ENCODE measurements at places on chromosomes 6 and 20.

- DNase-seq = peak; percentile 38
Measured at GRCh38 chr6:25889877-25890853, 16.1 kb upstream of the SLC17A3 start.

GRCh38 chr20:58718121-58718563 is 25.5 kb downstream of the NPEPL1 start:
- no peak for DNase-seq

GRCh38 chr6:164832410-164832809 is 477.0 kb downstream of the C6orf118 start:
- DNase-seq = no peak

DNA sequence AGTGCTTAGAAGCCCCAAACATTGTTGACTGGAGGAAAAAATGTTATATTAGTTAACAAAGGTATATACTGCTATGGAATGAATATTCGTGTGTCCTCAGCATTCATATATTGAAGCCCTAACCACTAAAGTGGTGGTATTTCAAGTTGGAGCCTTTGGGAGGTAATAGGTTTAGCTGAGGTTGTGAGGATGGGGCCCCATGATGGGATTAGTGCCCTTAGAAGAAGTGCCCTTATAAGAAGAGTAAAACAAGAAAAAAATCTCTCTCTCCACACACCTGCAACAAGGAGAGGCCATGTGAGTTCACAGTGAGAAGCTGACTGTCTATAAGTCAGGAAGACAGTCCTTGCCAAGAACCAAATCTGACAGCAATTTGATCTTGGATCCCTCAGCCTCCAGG is 761.7 kb upstream of the FLRT3 start:
- DNase-seq = no peak

DNA sequence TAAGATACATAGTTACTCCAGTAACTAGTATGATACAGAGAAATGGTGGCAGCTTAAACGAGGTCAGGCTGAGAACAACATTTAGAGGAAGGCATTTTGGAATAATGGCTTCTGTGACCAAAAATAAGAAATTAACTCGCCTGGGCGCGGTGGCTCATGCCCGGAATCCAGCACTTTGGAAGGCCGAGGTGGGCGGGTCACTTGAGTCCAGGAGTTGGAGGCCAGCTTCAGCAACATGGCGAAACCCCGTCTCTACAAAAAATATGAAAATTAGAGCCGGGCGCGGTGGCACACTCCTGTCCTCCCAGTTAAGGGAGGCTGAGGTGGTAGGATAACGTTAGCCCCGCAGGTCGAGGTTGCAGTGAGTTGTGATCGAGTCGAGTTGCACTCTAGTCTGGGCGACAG is 1.8 kb downstream of the IGF2R start:
- DNase-seq = no peak

GRCh38 chr6:113594726-113595125 is 262.4 kb upstream of the MARCKS start:
- no peak for DNase-seq

DNA sequence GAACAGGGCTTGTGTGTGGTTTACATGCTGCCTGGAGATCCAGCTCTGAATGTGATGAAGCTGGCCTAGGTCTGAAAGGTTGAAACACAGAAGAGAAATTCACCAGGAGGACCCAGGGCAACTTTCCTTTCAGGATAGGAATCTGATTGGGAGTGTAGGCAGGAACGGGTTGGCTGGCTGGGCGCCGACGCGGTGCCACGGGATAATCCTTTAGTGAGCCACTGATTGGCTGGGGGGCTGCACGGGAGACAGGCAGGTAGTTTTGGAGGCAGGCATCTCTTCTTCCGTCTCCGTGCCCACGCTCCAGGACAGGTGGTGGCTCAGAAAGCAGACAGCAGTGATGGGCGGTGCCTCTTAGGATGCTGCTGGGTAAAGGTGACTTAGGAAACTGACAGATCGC is 294.6 kb downstream of the CDH4 start:
- DNase-seq = no peak

- no peak for DNase-seq
Measured at GRCh38 chr6:154139892-154140291, 100.9 kb downstream of the OPRM1 start.

DNA sequence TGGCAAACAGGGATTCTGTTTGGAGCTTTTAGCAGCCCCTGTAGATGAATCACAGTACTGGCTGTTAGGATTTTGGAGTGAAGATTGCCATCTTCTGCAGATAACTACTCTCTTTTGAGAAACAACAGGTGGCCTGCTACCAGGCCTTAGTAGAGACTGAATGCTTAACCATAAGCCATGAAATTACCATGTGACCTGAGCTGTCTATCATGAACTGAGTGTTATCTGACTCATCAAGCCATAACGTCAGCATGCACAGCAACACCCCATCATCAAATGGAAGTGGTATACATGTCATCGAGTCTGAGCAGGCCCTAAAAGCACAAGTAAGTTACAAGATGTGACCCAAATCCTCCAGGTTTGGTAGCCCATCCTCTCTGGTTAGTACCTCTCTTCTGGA is 132.6 kb downstream of the GPR63 start:
- DNase-seq = peak; percentile 2

GRCh38 chr6:112409311-112409710 is 62.2 kb downstream of the RFPL4B start:
- no peak for DNase-seq

DNA sequence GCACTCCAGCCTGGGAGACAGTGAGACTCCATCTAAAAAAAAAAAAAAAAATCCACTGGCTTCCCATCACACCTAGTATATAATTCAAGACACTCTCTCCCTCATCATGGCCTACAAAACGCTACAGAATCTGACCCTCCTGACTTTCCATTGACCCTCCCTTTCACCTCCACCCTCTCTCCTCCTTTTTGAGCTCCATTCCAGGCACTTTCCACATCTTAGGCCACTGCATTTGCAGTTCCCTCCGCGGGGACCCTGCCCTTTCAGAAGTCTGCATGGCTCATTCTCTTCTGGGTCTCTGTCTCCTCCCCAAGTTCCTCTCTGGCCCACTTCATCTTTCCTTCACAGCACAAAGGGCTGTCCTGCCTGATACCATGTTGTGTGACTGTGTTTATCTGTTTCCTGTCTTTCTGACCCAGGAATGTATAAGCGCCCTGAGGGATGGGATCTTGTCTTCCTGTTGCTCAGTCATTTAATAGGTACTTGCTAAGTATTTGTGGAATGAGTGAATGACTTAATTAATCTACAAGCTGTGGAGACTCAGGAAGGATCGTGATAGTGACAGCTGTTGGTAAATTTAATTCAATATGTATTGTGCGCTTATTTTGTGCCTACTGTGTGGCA is 35.2 kb downstream of the NCR2 start:
- no peak for DNase-seq

GRCh38 chr6:163180874-163181541 is 233.5 kb upstream of the QKI start:
- DNase-seq = peak; percentile 89

DNA sequence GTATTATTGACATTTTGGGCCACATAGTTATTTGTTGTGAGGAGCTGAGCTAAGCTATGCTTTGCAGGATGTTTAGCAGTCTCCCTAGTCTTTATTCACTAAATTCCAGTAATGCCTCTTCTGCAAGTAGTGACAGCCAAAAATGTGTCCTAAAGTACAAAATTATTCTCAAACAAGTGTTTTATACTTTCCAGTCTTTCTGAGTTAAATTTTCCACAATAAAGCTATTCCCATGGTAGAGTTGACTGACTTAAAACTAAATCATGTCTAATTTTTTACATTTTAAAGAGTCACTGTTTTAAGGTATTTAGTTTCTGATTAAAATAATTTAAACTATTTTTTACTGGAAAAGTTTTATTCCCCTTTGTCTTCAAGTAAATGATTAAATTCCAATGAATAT is 717.8 kb upstream of the HS3ST5 start:
- no peak for DNase-seq

DNA sequence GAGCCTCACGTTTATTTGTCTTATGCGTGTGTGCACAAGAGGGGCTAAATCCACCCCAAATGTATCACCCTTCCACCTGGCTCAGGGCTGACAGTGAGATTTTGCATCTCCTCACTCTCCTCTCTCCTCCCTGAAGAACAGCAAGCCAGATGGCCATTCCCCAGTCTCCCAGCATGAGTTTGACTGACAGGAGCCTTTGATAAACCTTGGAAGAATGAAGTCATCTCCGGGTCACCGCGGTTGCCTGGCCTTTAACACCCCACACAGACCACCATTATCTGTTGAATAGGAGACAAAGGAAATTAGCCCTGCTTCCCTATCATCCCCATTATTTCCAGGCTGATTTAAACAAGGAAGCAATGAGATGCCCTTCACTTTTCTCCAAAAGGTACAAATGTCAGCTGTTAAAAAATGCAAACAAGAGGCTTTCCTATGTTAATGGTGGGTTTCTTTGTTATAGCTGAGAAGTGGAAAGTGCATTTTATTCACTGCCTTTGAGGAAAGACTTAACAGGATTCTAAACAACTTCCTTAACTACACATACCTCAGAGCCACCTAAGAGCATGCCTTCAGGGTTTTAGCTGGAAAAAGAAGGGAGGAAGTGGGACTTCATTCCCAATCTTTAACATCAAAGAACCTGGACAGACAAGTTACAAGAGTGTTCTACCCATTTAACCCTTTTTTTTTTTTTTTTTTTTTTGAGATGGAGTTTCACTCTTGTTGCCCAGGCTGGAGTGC is 524.8 kb upstream of the ID4 start:
- no peak for DNase-seq

GRCh38 chr6:8020083-8020482 is 44.1 kb downstream of the BLOC1S5 start:
- DNase-seq = no peak

DNA sequence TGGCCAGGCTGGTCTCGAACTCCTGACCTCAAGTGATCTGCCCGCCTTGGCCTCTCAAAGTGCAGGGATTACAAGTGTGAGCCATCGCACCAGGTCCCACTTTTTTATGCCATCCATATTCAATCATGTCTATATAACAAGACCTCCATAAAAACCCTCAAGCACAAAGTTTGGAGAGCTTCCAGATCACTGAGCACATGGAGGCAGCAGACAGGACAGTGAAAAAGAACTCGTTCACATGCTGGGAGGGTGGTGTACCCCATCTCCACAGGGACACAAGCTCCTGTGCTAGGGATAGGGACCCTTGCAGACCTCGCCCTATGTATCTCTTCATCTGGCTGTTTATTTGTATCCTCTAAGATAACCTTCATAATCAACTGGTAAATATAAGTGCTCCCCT is 30.3 kb downstream of the KIF13A start:
- no peak for DNase-seq
